Activated naive CD4-positive, alpha-beta T cell treated with anti-CD3 and anti-CD28 coated beads, Interleukin-2, amount 50 U/mL, for 16 hours (primary cell): ENCODE measurements at places on chromosomes 11 and 22.

- DNase-seq = no peak
Measured at GRCh38 chr11:30304620-30305019, 18.3 kb upstream of the ARL14EP start.

- DNase-seq = no peak
Measured at GRCh38 chr11:11230802-11231562, 122.1 kb downstream of the CSNK2A3 start.

DNA sequence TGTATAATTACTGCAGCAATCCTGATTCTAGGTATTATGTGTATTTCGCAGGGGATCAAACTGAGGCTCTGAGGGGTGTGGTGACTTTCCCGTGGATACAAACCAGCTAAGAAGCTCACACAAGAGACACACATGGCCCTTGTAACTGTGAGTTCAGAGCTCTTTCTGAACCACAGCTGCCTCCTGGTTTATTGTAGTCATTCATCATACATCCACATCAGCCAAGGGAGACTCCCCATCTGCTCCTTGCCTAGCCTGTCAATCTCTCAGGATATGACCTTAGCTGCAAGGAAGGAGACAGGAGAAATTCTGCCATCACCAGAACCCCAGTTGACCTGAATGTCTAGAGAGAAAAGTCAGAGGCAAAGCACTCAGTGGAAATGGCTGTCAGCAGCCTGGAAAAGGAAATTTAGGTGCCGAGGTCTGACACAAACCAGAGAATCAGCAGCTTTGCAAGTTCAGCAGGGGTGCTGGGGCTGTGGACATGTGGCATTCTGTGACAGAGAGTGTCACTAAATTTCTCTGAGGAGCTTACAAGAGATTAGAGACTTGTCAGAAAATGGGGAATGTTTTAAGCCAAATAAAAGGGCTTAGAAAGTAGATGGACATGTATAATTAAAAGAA, 209.5 kb downstream of the AASDHPPT start:
- DNase-seq = no peak

- DNase-seq = no peak
Measured at GRCh38 chr22:49094151-49094550, 733.5 kb downstream of the BRD1 start.

GRCh38 chr11:20156280-20156875, 3.9 kb downstream of the DBX1 start:
- DNase-seq = peak; percentile 57

DNA sequence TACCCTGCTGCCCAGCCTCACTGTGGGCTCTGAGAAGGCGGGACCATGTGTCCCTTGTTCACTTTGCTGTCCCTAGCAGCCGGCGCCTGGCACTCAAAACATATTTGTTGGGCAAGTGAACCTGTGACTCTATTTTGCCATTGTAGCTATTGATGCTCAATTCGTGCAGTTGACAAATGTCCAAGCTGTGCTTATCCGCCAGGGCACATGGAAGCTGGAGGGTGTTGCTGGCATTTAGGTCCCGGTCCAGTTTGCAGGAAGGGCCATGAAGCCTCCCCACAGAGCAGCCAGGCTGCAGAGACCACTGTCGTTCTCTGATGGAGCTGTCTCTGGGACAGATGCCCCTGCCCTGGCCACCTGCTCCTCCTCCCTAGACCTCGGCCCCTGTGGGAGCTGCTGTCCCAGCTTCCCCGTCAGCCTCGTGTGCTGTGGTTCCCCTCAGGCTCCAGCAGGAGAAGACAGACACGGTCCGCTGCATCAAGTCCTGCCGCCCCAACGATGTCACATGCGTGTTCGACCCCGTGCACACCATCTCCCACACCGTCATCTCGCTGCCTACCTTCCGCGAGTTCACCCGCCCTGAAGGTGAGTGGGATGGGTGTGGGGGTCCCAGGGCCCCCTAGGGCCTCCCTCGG, 71.5 kb downstream of the FBLN1 start:
- DNase-seq = no peak

- no peak for DNase-seq
Measured at GRCh38 chr11:76604081-76604625, 66.4 kb downstream of the LRRC32 start.

GRCh38 chr11:129645943-129646342, 169.7 kb upstream of the TMEM45B start:
- DNase-seq = no peak

DNA sequence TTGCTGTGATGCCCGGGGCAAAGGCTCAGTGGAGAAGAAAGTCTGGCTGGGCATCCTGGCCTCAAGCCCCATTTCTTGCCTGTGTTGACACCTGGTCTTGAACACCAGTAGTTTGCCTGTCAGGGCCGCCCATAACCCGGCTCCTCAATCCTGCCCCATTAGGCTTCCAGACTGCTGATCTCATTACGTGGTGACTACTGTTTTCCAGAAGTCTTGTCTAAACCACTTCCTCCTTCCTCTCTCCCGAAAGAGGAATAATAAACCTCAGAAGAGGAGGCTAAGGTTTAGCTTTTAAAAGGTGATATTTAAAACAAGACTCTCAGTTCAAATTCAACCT, 97.7 kb downstream of the CD44 start:
- DNase-seq = no peak

- no peak for DNase-seq
Measured at GRCh38 chr22:46428602-46429324, 93.2 kb downstream of the TRMU start.

- DNase-seq = no peak
Measured at GRCh38 chr11:128593281-128593680, 5.9 kb upstream of the ETS1 start.

GRCh38 chr11:125468852-125469251, 27.2 kb downstream of the FEZ1 start:
- no peak for DNase-seq

DNA sequence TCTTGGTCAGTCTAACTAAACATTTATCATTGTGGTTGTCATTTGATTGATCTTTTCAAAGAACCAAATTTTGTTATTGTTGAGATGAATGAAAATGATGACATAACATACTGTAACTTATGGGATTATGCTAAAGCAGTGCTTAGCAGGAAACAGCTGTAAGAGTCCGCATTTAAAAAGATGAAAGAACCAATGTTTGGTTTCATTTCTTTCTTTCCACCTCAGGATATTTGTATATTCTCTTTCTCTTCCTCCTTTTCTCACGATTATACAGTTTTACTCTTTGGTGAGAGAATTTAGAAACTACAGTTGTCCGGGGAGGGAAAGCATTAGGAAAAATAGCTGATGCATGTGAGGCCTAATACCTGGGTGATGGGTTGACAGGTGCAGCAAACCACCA, 23.1 kb downstream of the PIH1D2 start:
- no peak for DNase-seq

DNA sequence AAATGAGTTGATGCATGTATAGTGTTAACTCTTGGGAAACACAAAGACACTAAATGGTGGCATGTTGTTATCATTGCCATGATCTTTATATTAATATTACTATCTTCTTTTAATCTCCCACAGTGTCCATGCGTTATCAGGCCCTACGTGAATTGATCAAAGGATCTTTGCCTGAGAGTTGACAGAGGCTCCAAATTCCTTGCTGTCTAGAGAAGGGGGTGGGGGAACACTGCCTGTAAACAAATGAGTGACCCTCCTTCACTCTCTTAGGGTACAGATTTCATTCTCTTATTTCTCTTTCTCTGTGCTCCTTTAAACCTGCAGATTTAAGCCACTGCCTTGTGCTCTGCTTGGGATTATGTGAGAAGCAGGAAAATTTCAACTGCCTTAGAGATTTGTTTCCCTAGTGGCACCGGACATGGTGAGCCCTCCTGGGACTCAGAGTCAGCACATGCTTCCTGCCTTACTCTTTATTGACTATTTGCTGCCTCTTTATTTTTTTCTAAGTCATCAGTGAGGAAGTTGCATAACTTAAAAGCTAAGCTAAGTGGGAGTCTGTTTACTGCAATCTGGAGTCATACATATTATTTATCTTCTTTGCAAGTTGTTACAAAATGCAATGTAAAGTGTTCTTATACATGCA, 122.9 kb downstream of the MAML2 start:
- no peak for DNase-seq

DNA sequence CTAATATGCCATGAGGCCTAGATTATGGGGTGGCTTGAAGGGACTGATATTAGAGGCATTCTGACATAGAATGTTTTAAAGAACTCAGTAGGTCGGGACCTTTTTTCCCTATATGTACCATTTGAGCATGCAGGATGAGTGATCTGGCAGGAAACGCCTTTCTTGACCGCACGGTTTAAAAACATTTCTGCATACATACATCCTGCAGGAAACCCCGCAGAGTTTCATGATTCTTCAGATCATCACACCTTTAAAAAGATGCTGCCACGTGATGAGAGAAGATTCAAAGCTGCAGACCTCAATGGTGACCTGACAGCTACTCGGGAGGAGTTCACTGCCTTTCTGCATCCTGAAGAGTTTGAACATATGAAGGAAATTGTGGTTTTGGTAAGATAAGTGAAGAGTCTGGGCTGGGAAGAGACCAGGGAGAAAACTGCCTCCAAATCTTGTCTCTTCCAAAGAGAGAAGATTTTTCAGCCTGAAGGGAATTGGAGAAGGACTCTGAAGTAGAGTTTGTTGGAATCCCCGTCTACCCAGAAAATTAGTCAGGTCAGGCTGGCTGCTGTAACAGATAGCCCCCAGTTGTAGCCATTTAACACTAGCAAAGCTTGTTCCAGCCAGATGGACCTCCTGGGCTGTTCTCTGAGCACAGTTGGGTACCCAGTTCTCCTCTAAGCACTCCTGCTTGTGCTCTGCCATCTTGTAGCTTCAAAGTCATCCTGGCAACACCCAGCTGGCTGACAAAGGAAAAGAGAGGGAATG, 7.4 kb downstream of the RCN1 start:
- no peak for DNase-seq

- no peak for DNase-seq
Measured at GRCh38 chr11:11876458-11876857, 34.7 kb downstream of the USP47 start.

DNA sequence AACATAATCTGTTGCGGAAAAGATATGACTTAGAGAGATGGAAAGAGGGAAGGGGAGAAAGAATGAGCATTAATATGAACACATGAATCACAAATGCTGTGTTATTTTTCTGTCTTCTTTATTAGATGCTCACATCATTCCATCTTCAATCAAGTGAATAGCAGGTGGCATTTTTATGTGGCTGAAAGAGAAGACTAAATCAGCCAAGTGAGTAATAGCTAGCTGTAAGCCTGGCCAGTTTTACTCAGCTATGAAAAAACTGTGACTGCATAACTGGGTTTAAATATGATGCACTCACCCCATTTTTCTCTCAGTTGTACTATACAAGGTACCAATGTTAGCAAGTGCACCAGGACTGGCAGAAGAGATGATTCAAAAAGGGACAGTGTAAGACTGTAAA, 571.1 kb downstream of the JRKL start:
- DNase-seq = no peak

DNA sequence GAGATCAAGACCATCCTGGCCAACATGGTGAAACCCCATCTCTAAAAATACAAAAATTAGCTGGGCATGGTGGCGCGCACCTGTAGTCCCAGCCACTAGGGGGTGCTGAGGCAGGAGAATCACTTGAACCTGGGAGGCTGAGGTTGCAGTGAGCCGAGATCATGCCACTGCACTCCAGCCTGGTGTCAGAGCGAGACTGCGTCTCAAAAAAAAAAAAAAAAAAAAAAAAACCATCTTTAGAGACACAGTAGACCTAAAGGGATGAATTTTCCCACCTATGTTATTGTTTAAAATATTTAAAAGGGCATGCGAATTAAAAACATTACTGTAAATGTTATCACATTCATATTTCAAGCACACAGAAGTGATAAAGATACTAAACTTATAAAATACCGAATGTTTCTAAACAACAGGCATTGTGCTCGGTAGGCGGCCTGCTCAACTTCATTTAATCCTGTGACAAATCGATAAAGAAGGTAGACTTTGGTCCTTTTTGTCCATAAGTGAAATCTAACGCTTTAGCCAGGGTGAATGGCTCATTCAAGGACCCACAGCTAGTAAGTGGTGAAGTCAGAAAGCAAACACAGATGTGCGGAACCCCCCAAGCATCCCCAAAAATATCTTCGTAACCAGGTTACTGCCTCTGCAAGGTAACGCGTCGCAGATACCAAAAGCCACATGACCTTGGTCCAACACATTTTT, 16.1 kb downstream of the NCAPD3 start:
- DNase-seq = peak; percentile 66

DNA sequence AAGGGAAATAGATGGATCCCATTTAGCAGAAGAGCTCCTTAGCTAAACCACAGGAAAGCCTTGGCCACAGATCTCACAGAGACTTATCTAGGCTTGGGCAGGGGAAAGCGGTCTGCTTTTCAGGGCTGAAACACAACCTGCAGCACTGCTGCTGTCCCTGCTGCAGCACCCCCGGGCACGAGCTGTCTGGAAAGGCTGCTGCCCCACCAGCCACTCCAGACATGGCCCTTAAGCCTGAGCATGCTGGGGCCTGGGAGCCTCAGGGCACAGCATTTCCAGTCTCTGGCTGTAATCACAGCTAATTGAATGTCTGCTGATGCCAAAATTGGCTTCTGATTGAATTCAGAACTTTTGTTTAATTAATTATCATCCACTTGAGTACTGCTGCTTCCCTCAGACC, 115.0 kb downstream of the TMPRSS5 start:
- no peak for DNase-seq

DNA sequence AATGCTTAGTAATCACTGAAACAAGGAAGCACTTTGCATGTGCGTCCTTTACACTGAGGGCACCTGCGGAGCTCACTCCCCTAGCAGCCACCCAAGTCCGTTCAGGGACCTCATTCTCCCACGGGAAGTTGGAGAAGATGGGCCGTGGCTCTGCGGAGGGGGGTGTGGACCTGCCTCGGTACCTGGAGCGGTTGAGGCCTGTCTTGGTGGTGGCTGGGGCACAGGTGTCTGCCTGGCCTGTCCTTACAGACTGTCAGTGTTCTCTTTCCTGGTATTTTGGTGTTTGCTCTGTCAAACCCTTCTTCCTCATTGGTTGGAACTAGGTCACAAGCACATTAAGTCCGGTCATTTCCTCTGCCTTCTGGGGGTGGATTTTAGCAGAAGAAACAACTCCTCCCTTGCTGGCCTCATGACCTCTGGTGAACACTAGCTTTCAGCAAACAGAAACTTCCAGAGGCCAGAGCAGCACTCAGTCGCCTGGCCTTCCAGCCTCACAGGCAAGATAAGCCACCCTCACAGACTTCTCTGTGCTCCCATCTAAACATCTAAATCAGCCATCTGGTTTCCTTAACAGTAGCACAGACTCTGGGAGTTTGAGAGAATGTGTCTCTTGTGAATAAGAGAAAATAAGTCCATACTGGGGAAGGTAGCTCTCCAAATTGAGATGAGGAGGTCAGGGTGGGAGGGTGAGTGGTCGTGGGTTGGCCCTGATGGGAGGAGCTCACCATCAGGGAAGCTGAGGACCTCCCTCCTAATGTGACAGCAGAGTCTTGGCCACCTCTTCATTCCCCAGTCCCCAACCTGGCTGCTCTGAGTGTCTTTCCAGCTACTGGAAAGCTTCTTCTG, 8.6 kb downstream of the SNAP29 start:
- no peak for DNase-seq

GRCh38 chr11:77406396-77406795, 67.5 kb downstream of the PAK1 start:
- no peak for DNase-seq

DNA sequence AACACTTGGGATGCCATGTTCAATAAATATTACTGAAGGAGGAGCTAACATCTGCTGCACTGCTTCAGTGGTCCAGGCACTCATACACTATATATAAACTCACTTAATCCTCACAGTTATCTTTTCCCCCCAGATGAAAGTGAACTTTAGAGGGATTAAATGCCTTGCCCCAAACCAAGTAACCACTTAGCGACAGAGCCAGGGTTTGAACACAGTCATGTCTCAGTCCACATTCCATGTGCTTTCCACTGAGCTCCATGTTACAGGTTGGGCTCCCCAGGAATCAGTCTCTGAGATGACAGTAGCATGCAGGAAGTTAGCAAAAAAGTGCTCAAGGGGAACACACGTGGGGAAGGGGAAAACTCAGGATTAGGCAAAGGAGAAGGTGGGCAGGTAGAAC, 59.3 kb downstream of the ENDOD1 start:
- DNase-seq = no peak
